NCI-H526 treated with DMSO at 0.1 percent for 48 hours (cell line): ENCODE measurements at places on chromosomes 12 and 14.

- no peak for DNase-seq
Measured at GRCh38 chr14:42424501-42424900, 817.8 kb downstream of the LRFN5 start.

DNA sequence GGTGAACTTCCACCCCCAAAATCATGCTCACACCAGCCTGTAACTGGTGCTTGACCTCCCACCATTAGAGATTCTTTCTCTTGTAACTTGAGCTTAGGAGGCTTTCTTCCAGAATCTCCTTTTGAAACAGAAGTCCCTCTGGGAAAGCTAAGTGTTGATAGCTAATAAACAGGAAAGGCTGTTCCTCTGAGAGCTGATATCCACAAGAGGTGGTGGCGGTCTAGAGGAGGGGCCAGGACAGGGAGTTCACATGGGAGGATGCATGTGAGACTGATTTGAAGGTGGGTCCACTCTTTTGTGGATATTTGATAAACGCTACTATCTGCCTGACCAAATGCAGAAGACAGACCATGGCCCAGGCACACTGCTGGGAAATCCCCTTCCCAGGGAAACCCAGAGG lies 10.2 kb upstream of the PRMT8 start:
- DNase-seq = no peak

- no peak for DNase-seq
Measured at GRCh38 chr12:106106061-106106566, 32.6 kb downstream of the NUAK1 start.

DNA sequence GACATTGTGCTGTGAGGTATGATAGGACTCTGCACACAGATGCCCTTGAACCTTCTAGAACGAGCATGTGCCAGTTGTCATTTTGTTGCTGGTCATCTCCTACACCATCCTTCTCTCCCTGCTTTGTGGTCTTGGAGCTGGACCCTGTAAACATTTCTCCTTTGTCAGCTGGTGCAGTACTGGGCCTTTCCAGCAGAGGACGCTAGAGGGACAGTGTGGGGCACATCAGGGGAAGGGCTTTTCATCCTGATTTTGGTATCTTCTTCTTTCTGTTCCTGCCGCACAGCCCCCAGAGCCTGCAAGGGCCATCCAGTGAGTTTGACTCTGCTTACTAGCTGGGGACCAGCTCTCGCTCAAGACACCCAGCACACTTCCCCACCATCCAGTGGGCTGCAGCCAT lies 484.6 kb downstream of the AACS start:
- DNase-seq = no peak

- no peak for DNase-seq
Measured at GRCh38 chr14:61174441-61174891, 106.7 kb downstream of the TMEM30B start.

GRCh38 chr14:21049271-21049673 lies 7.1 kb downstream of the RNASE7 start:
- DNase-seq = no peak

GRCh38 chr12:120247621-120248030 lies 17.9 kb downstream of the PXN start:
- DNase-seq = no peak

DNA sequence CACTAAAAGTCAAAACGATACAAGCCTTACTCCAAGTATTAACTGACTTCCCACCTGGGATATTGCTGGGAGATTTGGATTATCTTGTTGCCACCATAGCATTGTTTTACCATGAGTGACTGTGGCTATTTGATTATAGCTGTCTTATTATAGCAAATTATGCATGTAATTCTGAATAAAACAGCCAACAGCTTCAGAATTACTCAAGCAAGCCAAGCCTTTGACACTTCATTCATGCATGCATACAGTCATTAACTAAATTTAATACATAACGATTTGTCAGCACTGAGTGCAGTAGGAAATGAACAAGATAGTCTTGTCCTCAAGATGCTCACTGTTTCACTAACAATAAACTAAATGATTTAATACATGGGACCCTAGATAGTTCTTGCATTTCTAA lies 133.0 kb upstream of the FRMD6 start:
- DNase-seq = no peak

DNA sequence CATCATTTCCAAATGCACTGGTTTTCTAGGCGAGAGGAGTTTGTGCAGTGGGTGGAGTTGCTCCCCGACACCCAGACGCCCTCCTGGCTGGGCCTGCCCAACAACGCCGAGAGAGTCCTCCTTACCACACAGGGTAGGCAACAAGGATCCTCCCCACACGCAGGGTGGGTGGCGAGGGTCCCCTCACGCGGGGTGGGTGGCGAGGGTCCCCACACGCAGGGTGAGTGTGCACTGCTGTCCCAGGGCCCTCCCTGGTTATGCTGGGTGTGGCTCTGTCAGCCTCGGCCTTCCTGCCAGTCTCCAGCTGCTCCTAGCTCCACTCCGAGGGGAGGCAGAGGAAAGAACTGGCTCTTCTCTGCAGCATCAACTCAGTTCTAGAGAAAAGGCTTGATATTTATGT lies 42.3 kb downstream of the HSP90AA1 start:
- no peak for DNase-seq

GRCh38 chr12:68231691-68232090 lies 6.1 kb upstream of the IL26 start:
- DNase-seq = no peak

DNA sequence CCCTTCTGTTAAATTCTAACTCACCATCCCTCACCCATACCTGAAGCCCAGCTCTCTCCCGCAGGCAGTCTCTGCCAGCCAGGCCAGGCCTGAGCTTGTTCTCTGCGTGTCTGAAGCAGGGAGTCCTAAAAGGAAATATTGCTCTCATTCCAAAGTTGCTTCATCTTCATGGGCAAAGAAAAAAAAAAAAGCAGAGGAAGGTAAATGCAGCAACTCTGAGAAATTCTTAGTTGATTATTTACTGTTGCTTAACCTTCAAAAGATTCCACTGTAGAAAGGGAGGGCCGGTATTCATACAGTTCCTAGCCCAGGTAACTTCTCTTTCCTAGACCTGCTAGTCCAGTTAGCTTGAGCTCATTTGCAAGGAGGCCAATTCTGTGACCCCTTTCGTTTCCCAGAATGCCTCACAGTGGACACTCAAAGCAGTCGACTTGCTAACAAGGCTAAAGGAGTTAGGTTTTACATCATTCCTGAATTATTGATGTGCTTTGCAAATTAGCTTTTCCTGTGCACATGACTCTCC lies 193.5 kb upstream of the EEA1 start:
- no peak for DNase-seq

- DNase-seq = no peak
Measured at GRCh38 chr12:126418400-126418799, 1353.2 kb downstream of the AACS start.

DNA sequence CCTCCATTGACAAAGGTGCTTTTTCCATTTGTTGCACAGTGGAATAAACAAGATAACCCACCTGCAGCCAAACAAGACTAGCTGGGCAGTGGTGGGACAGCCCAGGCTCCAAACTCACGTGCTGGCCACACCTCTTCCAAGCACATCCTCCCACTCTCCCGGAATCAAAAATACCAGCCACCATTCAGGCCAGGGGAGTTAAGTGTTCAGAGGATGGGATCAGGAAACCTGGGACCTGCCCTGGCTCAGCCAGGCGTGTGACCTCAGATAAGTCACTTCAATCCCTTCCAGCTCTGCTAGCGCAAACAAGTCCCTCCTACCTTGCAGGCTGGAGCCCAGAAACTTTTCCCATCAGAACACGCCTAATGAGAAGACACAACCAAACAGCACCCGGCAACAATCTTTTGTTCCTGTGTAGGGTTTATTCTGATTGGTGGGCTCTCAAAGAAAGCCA lies 43.3 kb downstream of the ACTN1 start:
- DNase-seq = no peak

- DNase-seq = no peak
Measured at GRCh38 chr12:29783773-29784666, at the start of gene TMTC1. Gene TMTC1, minus strand, starts transcription at chr12:29783942. Its CDS starts 191 bp downstream, at chr12:29783751.

- no peak for DNase-seq
Measured at GRCh38 chr12:93279565-93280412, 97.9 kb upstream of the NUDT4 start.

GRCh38 chr14:35380794-35381193 lies 23.8 kb downstream of the NFKBIA start:
- no peak for DNase-seq

DNA sequence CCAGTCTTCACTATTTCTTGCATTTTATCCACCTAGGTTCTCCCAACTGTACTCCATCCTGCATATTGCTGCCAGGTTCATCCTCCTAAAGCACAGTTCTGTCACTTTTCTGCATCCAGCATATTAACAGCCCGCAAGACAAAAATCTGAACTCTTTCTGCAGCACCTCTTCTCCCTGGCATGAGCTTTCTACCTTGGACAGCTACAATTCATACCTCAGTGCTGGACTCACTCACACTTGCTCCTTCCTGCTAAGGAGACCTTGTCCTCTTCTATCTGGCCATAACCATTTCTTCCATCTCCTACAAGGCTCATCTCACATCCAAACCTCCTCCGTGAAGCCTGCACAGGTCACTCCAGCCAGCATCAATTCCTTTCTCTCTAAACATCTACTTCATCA lies 170.1 kb upstream of the GRIP1 start:
- no peak for DNase-seq

DNA sequence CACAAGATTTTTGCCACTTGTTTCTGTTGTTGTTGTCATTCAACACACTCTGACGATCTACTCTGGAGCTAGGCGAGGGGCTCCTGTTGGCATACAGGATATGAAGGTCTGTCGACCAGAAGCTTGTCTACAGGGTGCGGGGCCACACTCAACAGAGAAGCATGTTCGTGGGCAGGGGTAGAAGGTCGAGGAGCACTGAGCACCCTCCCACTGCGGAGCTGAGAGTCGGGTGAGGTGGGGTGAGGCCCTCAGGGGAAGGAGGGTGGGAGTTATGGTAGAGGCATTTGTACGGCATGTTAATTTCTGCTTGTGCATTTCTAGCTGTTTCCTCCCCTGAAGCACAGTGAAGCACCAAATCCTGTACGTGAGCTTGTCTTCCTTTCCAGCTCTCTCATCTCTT lies 115.1 kb downstream of the PRMT8 start:
- no peak for DNase-seq

DNA sequence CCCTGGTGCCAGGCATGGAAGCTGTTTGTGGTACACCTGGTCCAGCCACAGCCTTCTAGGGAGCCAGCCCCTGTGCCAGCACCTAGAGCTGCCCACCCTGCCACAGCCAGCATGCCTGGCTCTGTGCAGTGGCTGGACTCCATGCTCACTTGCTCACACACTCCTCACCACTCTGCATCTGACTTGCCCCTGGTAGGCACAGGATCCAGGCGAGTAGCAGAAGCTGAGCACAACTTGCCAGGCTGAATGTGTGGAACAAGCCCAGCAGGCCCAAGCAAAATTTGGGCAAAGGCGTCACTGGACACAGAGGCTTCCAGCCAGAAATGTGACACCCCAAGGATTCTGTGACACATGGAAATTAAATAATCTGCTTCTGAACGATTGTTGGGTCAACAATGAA lies 106.7 kb downstream of the MYF5 start:
- DNase-seq = no peak

GRCh38 chr12:80589077-80589476 lies 118.4 kb upstream of the MYF6 start:
- DNase-seq = no peak

- DNase-seq = no peak
Measured at GRCh38 chr14:101335061-101335661, 226.1 kb upstream of the DIO3 start.

- no peak for DNase-seq
Measured at GRCh38 chr14:102230481-102231210, 74.3 kb downstream of the MOK start.

DNA sequence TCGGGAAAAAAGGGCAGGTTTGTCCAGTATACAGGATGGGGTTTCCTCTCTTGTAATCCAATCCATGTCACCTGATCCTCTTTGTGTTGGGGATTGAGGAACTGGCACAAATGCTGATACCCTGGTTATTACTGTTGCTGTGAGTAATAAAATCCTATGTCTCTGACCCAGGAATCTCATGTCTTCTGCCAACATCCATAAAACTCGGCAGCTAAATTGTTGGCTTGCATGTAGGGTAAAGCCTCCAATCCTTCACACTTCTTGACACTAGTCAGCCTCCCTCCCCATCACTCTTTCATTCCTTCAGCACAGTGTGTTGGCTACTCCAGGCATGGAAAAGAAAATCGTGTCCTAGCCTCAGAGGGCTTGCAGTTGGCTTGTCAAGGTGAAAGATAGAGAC lies 9.2 kb upstream of the NOS1 start:
- no peak for DNase-seq

GRCh38 chr12:102755266-102755665 lies 161.8 kb downstream of the PAH start:
- DNase-seq = no peak

GRCh38 chr14:97866664-97867063 lies 1069.5 kb downstream of the VRK1 start:
- DNase-seq = peak; percentile 36

GRCh38 chr12:85179680-85180270 lies 100.2 kb upstream of the ALX1 start:
- DNase-seq = no peak

- DNase-seq = no peak
Measured at GRCh38 chr12:45349916-45350315, 134.0 kb downstream of the ANO6 start.

DNA sequence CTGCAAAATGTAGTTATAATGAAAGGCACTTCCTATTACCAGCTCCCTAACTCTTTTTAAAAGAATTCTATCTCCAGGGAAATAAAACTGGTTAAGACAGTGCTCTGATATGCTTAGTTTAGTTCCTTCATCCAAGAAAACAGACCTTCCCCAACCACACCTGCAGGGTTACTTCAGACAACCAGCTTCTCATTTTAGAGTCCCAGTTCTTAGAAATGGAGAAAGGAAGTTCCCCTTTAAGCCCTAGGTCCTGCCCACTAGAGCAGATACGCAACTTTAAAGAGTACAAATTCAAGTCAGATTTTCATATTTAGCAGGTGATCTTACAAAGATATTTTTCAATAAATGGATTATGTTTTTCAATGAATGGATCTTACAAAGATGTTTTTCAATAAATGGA lies 4.4 kb upstream of the WSB2 start:
- DNase-seq = no peak

GRCh38 chr14:75857199-75857598 lies 124.6 kb downstream of the TGFB3 start:
- no peak for DNase-seq

GRCh38 chr14:105660816-105661531 lies 134.6 kb downstream of the TMEM121 start:
- DNase-seq = no peak

DNA sequence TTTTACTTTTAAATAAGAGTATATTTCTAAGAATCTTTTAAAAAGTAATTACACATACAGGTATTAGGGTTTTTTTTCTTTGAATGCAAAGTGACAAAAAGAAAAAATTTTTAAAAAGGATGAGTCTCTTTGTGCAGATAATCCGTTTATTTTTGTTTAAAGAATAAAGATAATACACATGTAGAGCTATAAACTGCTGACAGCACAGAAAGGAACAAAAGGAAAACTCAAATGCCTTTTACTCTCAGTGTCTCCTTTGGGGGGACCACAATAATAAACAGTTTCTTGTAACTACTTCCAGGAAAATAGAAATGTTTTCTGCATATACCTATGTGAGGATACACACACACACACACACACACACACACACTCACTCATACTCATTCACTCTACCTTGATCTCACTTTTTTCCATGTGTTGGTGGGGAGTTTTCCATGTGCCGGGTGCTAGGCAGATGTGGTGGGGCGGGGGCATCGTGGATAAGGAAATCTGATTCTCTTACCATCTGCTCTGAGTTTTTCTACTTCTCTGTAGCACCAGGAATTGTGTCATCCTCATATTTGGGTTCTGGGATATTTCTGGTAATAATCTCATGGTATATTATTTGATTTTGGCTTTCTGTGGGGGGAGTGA lies 58.1 kb downstream of the KCTD10 start:
- no peak for DNase-seq

- no peak for DNase-seq
Measured at GRCh38 chr14:23831596-23831995, 122.0 kb upstream of the DHRS4 start.
